Suprapubic skin (tissue), 4 donors: ENCODE measurements at places on chromosomes 7 and 10. TPM values are rescaled to one million over a fixed set of nuclear protein-coding genes. Genes with fewer than 3 reads are reported as not detected.

DNA sequence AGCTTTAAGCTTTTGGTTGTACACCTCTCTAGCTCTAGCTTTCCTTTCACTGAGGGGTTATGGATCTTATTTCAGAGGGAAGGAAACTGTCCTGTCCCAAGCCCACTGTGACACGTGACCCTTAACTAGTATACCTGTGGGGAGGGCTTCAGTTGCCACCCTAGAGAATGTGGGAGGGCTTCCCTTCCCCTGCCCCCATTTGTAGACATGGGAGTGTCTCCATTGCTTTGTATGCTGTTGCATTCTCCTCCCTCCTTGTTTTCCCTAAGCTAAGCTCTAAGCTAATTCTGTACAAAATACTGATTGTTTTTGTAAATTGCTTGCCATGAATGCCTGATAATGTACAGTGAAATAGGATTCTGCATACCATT, 11.2 kb downstream of the LUC7L2 start:
- H3K27ac ChIP-seq: no peak overlapping the region
- H3K4me3 ChIP-seq: no peak overlapping the region
- H3K36me3 ChIP-seq: peaks cover 12% of the 10 kb centered on the region
- no peak for DNase-seq
- no peaks in the 10 kb centered on the region for H3K27me3 ChIP-seq

GRCh38 chr10:7625836-7626235, 40.9 kb downstream of the ITIH5 start:
- H3K4me1 ChIP-seq: no peaks in the 10 kb centered on the region
- H3K27me3 ChIP-seq: no peaks in the 10 kb centered on the region
- no peak overlapping the region for H3K4me3 ChIP-seq
- no peak for DNase-seq
- no peaks in the 10 kb centered on the region for H3K36me3 ChIP-seq

- peak; percentile 90 for DNase-seq
- no peaks in the 10 kb centered on the region for H3K36me3 ChIP-seq
- H3K4me1 ChIP-seq: peaks cover 24% of the 10 kb centered on the region
- H3K27ac ChIP-seq: peak overlapping the region; percentile 87
Measured at GRCh38 chr7:47254081-47254977, 327.6 kb downstream of the TNS3 start.

- H3K27me3 ChIP-seq: no peaks in the 10 kb centered on the region
- peaks cover 6% of the 10 kb centered on the region for H3K4me1 ChIP-seq
- peak overlapping the region; percentile 73 for H3K27ac ChIP-seq
- no peak for DNase-seq
- no peaks in the 10 kb centered on the region for H3K36me3 ChIP-seq
Measured at GRCh38 chr7:116653204-116653603, 18.8 kb upstream of the MET start.

DNA sequence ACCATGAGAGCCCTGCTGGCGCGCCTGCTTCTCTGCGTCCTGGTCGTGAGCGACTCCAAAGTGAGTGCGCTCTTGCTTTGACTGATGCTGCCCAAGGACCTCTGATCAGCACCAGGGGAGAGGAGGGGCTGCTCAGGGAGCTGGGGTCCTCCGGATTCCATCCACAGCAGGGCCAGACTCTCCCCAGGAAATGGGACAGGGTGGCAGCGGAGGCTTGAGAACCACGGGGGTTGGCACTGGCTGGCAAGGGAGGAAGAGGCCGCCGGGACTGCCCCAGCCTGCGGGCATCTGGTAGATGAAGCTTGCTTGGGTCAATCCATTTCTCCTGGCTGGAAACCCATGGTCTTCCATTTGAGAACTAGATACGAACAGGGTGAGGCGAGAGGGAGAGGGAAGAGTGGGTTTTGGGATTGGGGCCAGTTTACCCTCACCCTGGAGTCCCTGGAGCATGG, 647 bp downstream of the PLAU start:
- H3K4me1 ChIP-seq: peaks cover 84% of the 10 kb centered on the region
- H3K27ac ChIP-seq: peak overlapping the region; percentile 82
- peak; percentile 71 for DNase-seq
- no peaks in the 10 kb centered on the region for H3K27me3 ChIP-seq
- H3K36me3 ChIP-seq: peaks cover 8% of the 10 kb centered on the region
- H3K4me3 ChIP-seq: peak overlapping the region; percentile 80

GRCh38 chr7:17408245-17408903, 109.9 kb downstream of the AHR start:
- peaks cover 21% of the 10 kb centered on the region for H3K4me1 ChIP-seq
- no peak overlapping the region for H3K4me3 ChIP-seq
- H3K36me3 ChIP-seq: no peaks in the 10 kb centered on the region
- peak; percentile 74 for DNase-seq
- no peaks in the 10 kb centered on the region for H3K27me3 ChIP-seq

GRCh38 chr10:112095731-112096130, 87.8 kb downstream of the GPAM start:
- H3K4me3 ChIP-seq: no peak overlapping the region
- H3K36me3 ChIP-seq: no peaks in the 10 kb centered on the region
- H3K4me1 ChIP-seq: no peaks in the 10 kb centered on the region
- no peak overlapping the region for H3K27ac ChIP-seq

Gene STEAP4
- 28.4 TPM for total RNA-seq

Gene PTPRZ1
- 54.3 TPM for total RNA-seq

Gene RPEL1
- not detected for total RNA-seq
